ENCODE measurements at places on chromosomes 4 and X.

GRCh38 chrX:66731398-66731797 is 92.5 kb upstream of the EDA2R start:
- DNase-seq, result no peak

DNA sequence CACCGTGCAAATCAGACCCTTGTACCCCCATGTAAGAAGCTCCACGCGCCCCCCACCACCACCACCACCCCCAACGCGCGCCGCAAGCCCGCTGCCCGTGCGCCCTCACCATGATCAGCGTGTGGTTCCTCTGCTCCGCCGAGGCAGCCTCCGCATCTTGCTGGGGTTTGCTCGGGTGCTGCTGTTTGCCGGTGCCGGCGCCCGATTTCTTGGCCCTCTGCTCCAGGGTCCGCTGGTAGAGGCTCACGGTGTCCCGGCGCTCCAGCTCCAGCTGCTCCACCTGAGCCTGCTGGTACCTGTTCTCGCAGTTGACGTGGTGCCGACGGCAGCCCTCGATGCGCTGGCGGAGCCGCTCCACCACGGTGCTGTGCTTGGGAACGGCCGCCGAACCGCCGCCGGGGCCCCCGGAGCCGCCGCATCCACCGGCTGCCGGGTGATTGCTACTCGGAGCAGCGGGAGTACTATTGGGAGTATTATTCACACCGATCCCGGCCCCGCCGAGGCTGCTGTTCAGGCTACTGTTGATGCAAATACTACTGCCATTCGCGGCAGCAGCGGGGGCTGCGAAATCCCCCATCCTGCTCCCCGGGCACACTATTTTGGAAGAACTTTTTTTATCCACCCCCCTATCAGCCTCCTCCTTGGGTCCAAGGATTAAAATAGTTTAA is 1.1 kb downstream of the MAML3 start:
- DNase-seq, result peak; percentile 42

DNA sequence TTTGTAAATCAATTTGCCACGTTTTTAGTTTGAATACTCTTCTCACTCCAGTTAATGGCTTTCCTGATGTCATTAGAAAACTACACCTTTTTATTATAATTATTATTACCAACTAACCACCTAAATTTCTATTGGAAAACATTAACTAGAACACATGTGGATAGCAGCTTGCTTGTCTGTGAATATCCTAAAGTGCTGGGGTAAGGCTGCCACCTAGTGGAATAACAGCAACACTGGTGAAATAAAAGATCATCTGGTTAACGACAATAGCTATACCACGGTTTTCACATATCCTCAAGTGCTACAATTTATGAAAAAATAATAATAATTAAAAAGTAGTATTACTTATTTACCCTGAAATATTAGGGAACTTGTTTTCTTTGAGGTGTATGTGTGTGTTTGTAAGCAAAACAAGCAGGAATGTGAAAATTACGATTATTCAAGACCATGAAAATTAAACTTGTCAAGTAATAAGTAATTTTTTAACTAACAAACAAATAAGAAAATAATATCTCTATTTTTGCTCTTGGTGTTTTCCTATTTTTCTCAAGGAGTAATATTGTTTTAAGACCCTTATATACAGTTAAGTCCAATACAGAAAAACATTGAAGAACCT is 130.1 kb upstream of the TECRL start:
- DNase-seq, result no peak

- no peak for DNase-seq
Observed at GRCh38 chr4:74335341-74336021, 27.2 kb downstream of the EPGN start.

- no peak for DNase-seq
Observed at GRCh38 chr4:68606240-68606639, 30.1 kb upstream of the UGT2B17 start.

- no peak for DNase-seq
Observed at GRCh38 chr4:844752-845232, 18.9 kb upstream of the CPLX1 start.

All from effector CD8-positive, alpha-beta T cell (primary cell).